ENCODE measurements at places on chromosomes 2 and 18.

DNA sequence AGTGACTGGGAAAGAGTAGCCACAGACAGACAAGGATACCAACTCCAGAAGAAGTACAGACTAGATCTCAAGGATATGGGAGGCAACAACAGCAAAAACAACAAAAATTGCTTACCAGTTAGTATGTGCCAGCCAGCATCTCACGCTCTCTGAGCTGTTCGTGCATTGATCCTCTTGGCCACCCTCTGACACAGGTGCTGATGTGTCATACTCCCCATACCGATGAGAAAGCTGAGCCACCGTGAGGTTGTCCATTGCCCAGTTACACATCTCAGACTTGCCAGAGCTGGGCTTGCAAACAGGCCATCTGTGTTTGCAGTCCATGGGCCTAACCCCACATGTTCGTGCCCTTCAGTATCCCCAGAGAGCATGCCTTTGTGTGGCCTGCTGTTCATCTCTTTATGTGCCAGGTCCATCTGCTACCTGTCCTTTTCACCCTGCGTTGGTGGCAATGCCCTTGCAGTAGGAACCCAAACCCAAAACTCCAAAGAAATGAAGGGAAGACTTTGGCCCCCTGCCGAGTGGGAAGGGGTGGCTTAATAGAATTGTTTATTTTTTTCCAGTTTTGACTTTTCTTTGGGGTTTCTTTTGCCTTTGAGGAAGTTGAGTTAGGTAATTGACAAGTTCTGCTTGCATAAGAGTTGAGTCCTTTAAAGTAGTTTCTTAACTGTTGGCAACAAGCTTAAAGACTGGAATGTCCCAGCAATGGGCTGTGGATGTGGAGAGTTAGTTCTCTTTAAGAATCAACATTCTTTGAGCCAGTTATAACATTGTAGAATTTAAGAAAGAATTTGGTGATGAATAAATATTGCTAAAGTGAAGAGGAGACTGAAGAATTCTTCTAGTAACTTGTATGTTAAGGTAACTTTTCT, 46.7 kb downstream of the LYPD6B start:
- no peak for DNase-seq

DNA sequence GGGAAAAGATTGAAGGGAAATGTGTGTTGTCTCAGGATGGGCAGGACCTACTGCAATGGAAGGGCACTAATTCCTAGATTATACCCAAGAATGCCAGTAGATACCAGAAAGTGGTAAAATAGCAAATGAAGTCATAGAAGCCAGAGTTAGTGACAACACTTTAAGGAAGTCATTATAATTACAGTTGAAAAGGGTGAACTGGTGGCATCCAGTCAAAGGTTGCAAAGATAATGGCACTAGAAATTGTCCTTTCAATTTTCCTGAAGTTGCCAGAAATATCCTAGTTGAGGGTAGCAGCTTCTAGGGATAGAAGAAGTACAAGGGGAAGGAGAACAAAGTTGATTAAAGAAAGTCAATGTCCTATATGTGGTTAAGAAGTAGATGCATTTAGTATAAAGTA, 68.8 kb upstream of the GLS start:
- no peak for DNase-seq

DNA sequence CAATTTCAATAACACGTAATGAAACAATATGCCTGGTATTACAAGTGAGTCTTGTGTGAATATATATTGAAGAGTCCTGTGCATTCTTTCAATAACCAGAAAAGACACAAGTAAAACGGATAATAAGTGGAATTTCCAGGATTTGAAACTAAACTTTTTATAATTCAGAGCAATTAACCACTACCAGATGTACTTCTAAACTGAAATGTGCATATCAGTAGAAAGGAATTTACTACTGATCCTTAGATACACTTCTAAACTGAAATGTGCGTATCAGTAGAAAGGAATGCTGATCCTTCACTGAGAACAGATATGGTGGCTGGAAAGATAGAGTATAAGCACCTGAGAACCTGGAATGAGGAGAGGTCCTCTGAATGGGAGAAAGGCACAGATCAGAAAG, 470.9 kb upstream of the SPHKAP start:
- no peak for DNase-seq

DNA sequence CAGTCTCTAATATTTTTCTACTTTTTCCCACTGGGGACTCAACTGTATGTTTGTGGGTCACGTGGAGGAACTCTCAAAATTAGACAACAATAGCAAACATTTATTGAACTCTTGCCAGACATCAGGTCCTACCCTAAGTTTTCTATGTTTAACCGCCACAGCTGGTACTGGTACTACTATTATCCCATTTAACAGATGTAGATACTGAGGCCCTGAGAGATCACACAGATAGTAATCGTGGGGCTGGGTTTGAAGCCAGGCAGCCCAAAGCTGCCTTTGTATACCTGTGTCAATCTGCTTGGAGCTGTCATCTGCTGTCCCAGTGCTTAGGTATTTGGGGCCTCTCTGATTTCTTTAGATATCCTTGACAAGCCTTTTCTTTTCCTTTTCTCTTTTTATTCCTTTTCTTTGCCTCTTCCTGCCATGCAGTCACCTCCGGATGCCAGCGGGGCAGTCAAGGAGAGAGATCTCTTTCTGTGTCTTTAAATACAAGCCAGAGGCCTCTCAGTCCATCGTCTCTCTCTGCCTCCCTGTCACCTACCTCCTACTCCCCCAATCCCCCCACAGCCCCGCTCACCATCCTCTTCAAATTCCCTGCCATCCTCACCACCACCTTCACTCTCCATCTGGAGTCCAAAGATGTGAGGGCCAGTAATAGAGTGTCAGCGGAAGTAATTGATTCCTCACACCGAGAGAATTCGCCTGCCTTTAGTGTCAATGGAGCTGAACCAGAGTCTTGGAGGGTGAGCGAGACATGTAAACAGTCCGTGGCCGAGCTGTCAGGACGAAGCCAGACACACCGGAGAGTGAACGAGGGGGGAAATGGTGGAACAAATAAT, 23.4 kb downstream of the NRP2 start:
- DNase-seq, result no peak

GRCh38 chr2:30561349-30561748, 114.3 kb downstream of the LCLAT1 start:
- no peak for DNase-seq

DNA sequence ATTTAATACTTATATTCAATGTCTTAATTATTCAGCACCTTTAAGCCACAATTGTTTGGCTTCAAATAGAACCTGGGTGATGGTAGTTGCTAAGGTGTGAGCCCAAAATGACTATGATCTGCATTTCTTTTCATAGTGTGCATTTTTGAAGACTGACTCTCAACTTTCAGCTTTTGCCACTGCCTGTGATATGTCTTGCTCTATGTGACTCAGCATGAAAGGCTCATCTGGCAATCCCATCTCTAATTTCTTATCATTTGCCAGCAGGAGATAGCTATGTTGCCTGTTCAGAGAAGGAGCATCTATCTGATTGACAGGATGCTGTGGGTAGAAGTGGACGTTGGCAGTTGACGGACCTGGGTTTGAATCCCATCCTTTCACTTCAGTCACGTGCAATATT, 34.5 kb upstream of the CCDC93 start:
- DNase-seq, result no peak

DNA sequence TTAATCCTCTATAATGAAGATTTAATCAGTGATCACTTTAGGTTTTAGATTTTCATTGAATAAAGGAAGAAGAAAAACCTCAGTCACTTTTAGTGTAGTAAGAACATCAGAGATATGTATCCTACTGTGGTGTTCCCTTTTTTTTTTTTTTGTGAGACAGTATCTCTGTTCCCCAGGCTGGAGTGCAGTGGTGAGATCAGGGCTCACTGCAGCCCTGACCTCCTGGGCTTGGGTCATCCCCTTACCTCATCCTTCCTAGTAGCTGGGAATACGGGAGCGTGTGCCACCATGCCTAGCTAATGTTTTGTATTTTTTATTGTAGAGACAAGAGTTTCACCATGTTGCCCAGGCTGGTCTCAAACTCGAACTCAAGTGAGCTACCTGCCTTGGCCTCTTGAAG, 5.1 kb downstream of the SLC39A10 start:
- DNase-seq, result no peak

DNA sequence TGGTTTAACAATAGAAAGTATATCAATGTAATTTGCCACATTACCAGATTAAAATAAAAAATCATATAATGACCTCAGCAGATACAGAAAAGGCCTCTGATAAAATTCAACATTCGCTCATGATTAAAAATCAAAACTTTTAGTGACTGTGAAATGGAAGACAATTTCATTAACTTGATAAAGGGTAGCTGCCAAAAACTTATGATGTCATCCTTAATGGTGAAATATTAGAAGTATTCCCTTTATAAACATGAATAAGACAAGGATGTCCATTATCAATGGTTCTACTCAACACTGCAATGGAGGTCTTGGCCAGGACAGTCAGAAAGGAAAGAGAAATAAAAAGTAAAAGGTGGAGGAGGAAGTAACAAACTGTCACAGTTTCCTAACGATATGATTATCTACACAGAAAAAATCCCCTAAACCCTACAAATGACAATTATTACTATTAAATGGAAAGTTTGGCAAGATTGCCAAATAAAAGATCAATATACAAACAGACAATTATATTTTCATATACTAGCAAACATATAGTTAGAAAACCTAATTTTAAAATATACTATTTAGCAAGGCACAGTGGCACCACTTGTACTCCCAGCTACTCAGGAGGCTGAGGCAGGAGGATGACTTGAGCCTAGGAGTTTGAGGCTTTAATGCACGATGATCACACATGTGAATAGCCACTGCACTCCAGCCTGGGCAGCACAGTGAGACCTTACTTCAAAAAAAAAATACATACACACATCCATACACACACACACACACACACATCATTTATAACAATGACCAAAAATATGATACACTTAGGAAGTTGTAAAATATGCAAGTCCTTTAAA, 12.8 kb downstream of the METTL8 start:
- DNase-seq, result no peak

GRCh38 chr2:151638191-151638933, 95.9 kb downstream of the NEB start:
- DNase-seq, result no peak

- no peak for DNase-seq
Measured at GRCh38 chr18:7256618-7257425, 25.9 kb downstream of the LRRC30 start.

GRCh38 chr2:128596396-128597120, 277.9 kb upstream of the HS6ST1 start:
- DNase-seq, result no peak

DNA sequence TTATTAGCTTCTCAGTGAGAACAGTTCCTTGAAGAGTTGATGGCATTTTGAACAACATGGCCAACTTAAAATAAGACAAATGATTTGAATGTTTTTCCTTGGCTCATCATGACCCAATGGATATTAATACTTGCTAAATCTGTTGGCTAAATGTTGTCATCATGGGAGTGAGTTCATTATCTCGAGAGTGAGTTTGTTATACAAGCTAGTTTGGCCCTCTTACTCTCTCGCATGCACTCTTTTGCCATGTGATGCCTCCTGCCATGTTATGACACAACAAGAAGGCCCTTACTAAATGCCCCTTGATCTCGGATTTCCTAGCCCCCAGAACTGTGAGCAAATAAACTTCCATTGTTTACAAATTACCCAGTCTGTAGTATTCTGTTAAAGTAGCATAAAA, 22.9 kb upstream of the SANBR start:
- no peak for DNase-seq

DNA sequence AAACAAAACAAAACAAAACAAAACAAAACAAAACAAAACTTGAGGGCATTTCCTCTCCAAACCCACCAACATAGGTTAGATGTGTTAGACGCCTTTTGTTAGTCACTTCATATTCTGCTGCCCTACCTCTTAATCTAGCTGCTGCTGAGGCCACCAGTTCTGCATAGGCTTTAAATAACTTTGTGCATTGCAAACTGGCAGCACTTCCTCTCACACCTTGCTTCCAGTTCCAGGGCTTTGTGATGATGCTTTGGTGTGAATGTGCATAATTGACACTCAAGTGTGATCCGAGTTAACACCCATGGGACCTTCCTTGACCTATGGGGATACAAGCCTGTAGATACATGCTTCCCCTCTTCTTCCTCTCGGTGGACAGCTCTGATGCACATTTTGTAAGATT, 2.3 kb upstream of the SERPINB11 start:
- DNase-seq, result no peak

GRCh38 chr2:74511104-74511989, 2.9 kb upstream of the TLX2 start:
- no peak for DNase-seq

- peak; percentile 2 for DNase-seq
Measured at GRCh38 chr2:224369028-224369632, 32.8 kb downstream of the FAM124B start.

- DNase-seq, result no peak
Measured at GRCh38 chr2:215241791-215242305, 70.0 kb upstream of the ATIC start.

GRCh38 chr18:26376105-26376504, 149.9 kb downstream of the TAF4B start:
- no peak for DNase-seq

DNA sequence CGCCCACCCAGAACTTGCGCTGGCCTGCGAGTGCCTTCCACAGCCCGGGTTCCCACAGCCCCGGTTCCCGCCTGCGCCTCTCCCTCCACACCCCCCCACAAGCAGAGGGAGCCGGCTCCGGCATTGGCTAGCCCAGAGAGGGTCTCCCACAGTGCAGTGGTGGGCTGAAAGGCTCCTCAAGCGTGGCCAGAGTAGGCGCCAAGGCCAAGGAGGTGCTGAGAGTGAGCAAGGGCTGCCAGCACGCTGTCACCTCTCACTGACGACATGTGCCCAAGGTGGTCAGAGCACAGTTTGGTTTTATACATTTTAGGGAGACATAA, 15.3 kb upstream of the PXDN start:
- no peak for DNase-seq

DNA sequence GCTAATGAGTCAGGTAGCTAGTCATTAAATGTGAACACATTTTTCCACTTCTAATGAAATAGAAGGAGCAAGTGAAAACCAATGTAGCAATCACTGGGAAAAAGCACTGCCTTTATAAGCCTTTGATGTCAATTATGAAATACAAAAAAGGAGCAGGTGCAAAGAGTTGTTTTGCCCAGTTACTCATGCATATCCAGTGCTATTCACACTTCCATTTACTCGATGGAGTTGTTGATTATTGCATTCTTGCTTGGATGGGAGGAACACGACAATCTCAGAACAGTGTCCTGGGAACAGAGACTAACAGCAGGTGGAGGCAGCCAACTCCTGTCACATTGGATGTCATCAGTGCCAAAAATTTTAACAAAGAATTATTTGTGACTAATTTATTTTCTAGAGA, 372.5 kb downstream of the CBLN2 start:
- DNase-seq, result no peak
